ENCODE measurements at places on chromosomes 4 and X.
A peak's percentile ranks its signal among the peaks of the same experiment; 100 is the strongest.

GRCh38 chrX:96483647-96484160, 200.9 kb upstream of the DIAPH2 start:
- DNase-seq, result no peak

- peak; percentile 67 for DNase-seq
Observed at GRCh38 chr4:13547485-13548041, 3.3 kb upstream of the NKX3-2 start.

GRCh38 chr4:112343330-112344080, 46.3 kb downstream of the ALPK1 start:
- DNase-seq, result no peak

DNA sequence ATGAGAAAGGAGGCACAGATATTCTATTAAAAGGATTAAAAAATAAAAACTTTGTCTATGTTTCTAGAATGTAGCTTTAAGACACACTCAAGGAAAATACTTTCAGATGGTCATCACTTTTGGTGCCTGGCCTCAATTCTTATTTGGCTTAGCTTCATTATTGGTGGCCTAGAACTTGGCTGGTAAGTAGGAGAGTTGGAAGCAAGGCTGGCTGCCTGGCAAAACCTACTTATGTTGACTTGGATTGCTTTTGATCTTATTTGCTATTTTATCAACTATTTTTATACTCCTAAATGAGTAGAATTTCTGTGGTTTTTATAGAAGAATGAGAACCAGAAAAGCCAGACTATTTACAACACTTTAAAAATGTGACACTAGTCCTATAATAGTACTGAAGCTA, 35.3 kb upstream of the JADE3 start:
- no peak for DNase-seq

- DNase-seq, result no peak
Observed at GRCh38 chrX:137043736-137044135, 9.9 kb upstream of the GPR101 start.

GRCh38 chrX:43676971-43677572, 21.0 kb downstream of the MAOA start:
- no peak for DNase-seq

GRCh38 chrX:6732101-6732500, 197.2 kb upstream of the VCX3A start:
- DNase-seq, result no peak
